ENCODE measurements at places on chromosomes 3 and 15.

GRCh38 chr15:74613089-74613952 is 2.3 kb upstream of the CLK3 start:
- DNase-seq, result no peak

- peak; percentile 47 for DNase-seq
These were observed 15.5 kb downstream of the TBC1D2B start for GRCh38 chr15:78061963-78062427.

DNA sequence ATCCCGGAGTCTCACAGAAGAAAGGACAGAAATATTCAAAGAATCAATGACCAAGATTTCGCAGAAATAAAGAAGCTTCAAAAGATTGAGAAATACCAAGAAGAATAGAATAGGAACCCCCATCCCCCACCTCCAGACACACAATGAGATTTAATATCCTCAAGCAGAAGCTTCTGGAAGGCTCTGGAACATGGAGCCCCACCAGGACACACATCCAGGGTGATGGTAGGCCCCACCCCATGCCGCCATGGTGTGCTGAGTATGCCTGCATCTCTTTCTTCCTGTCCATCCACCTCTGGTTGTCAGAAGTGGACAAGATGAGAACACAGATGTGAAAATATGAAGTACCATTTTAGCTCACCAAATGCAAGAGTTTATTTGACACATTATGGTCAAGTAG is 19.3 kb downstream of the PRR23E start:
- no peak for DNase-seq

DNA sequence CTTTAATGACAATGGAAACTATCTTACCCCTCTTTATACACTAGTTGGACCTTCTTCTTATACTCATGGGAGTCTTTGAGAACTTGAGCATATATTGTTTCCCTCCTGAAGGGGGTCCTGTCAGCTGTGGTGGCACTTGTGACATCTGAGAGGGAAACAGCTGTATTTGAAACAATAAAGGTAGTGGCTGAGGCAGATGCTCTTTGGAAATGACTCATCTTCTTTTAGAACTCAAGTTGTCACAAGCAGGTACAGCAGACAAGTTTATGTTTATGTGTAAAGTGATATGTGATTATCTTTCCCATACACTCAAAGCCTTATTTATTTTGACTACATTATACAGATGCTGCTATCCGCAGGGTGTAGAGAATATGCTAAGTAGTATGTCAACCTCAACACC is 220.0 kb upstream of the GRM7 start:
- no peak for DNase-seq

GRCh38 chr3:171415070-171415469 is 45.1 kb downstream of the TNIK start:
- no peak for DNase-seq

- DNase-seq, result no peak
These were observed 576 bp downstream of the LRRFIP2 start for GRCh38 chr3:37173806-37174205.

DNA sequence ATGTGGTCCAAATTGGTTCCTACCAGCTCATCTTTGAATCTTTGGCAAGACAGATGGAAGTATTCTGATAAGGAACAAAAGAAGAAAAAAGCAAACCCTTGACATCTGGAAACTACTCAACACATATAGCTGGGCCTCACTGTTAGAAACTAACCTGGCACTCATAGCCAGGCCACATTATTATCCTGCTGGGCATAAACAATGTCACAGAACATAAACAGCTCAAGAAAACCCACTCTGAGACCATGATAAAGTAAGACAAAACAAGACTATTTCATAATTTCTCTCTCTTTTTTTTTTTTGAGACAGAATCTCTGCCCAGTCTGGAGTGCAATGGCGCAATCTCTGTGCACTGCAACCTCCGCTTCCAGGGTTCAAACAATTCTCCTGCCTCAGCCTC is 1093.2 kb downstream of the FHIT start:
- DNase-seq, result no peak
